ENCODE measurements at places on chromosomes 2 and 18. TPM values are rescaled to one million over a fixed set of nuclear protein-coding genes. Genes with fewer than 3 reads are reported as not detected.

Gene UGT1A3
- total RNA-seq, result not detected

Gene RND3
- total RNA-seq, result 321 TPM

Gene CFC1
- not detected for total RNA-seq

Gene SCYGR4
- total RNA-seq, result not detected

Gene EFR3B
- total RNA-seq, result 1.1 TPM

Gene R3HDM1
- total RNA-seq, result 8.6 TPM

Gene SOX11
- total RNA-seq, result not detected

Gene TWIST2
- total RNA-seq, result 15.8 TPM

Gene DYNAP
- not detected for total RNA-seq

Gene COL4A3
- total RNA-seq, result 1.3 TPM

Gene STARD6
- not detected for total RNA-seq

Gene TRIM54
- total RNA-seq, result not detected

Gene VIL1
- not detected for total RNA-seq

Gene MTIF2
- total RNA-seq, result 66.2 TPM

Gene HMSD
- total RNA-seq, result 0.09 TPM

Gene ARHGAP25
- 0.36 TPM for total RNA-seq

Gene OSR1
- 117 TPM for total RNA-seq

Gene PTPRN
- total RNA-seq, result 1.8 TPM

Gene GORASP2
- total RNA-seq, result 67.7 TPM

Gene UGT1A7
- not detected for total RNA-seq

Gene TMEFF2
- 4.7 TPM for total RNA-seq

Gene KCNE4
- total RNA-seq, result 22.2 TPM

Gene TBR1
- total RNA-seq, result not detected

Gene REG3G
- not detected for total RNA-seq

Gene GPR39
- total RNA-seq, result 12.7 TPM

Gene SLC4A5
- 0.45 TPM for total RNA-seq

Gene RPL37A
- 2,231 TPM for total RNA-seq

Gene NCOA1
- 10.4 TPM for total RNA-seq

Data from fibroblast of the aortic adventitia (primary cell).